ENCODE measurements at places on chromosomes 3 and 15. TPM values are rescaled to one million over a fixed set of nuclear protein-coding genes. Genes with fewer than 3 reads are reported as not detected.

The DMXL2 gene
- total RNA-seq = 3.8 TPM

The PCBP4 gene
- 14.8 TPM for total RNA-seq

The TMEM158 gene
- total RNA-seq = 0.26 TPM

The LMCD1 gene
- 0.83 TPM for total RNA-seq

The GOLGA6L7 gene
- not detected for total RNA-seq

The LDHAL6B gene
- total RNA-seq = not detected

The PARP15 gene
- 13.2 TPM for total RNA-seq

The CDCP1 gene
- 1.2 TPM for total RNA-seq

The CYP11A1 gene
- not detected for total RNA-seq

The CASR gene
- total RNA-seq = not detected

The SV2B gene
- 0.08 TPM for total RNA-seq

The GCNT3 gene
- total RNA-seq = not detected

The PLSCR2 gene
- not detected for total RNA-seq

The PDZRN3 gene
- not detected for total RNA-seq

The ACAA1 gene
- total RNA-seq = 73.4 TPM

The KCNMB2 gene
- not detected for total RNA-seq

The PRR20G gene
- not detected for total RNA-seq

The TRANK1 gene
- 3.4 TPM for total RNA-seq

The SCG5 gene
- 1.6 TPM for total RNA-seq

The ACP3 gene
- total RNA-seq = not detected

The ROPN1 gene
- total RNA-seq = not detected

The ADPRH gene
- total RNA-seq = 3.8 TPM

The PIGZ gene
- 1.2 TPM for total RNA-seq

The MAP6D1 gene
- 2.1 TPM for total RNA-seq

The DNAJA4 gene
- total RNA-seq = 68.4 TPM

The ALS2CL gene
- total RNA-seq = 0.10 TPM

The RPUSD3 gene
- total RNA-seq = 79.5 TPM

The TP63 gene
- 0.51 TPM for total RNA-seq

The CYP1A2 gene
- not detected for total RNA-seq

The EPHB1 gene
- 5.2 TPM for total RNA-seq

The IMPG2 gene
- total RNA-seq = 0.05 TPM

The CAMK2N2 gene
- 0.52 TPM for total RNA-seq

The CRABP1 gene
- not detected for total RNA-seq

The DZIP3 gene
- 5.2 TPM for total RNA-seq

The PIERCE2 gene
- not detected for total RNA-seq

The MUC20 gene
- 5.0 TPM for total RNA-seq

The EIF4E3 gene
- total RNA-seq = 21.8 TPM

The ITIH3 gene
- not detected for total RNA-seq

The NR2F2 gene
- total RNA-seq = not detected

The SERPINI1 gene
- total RNA-seq = 0.71 TPM

The IMPDH2 gene
- 423 TPM for total RNA-seq

The C3orf20 gene
- 0.26 TPM for total RNA-seq

The CLEC3B gene
- not detected for total RNA-seq

The NANOGP8 gene
- total RNA-seq = not detected

The CADM2 gene
- not detected for total RNA-seq

The SPTBN5 gene
- 1.2 TPM for total RNA-seq

The GOLGA6L10 gene
- total RNA-seq = 0.32 TPM

The THRB gene
- total RNA-seq = not detected

The ACAN gene
- not detected for total RNA-seq

The RASSF1 gene
- 60.3 TPM for total RNA-seq
